Stimulated activated CD8-positive, alpha-beta memory T cell treated with anti-CD3 and anti-CD28 coated beads, Interleukin-2, amount 100 ng/mL, for 48 hours (primary cell): ENCODE measurements at places on chromosomes 2 and 18.

- DNase-seq: no peak
Observed at GRCh38 chr2:65471409-65471808, 39.0 kb upstream of the SPRED2 start.

DNA sequence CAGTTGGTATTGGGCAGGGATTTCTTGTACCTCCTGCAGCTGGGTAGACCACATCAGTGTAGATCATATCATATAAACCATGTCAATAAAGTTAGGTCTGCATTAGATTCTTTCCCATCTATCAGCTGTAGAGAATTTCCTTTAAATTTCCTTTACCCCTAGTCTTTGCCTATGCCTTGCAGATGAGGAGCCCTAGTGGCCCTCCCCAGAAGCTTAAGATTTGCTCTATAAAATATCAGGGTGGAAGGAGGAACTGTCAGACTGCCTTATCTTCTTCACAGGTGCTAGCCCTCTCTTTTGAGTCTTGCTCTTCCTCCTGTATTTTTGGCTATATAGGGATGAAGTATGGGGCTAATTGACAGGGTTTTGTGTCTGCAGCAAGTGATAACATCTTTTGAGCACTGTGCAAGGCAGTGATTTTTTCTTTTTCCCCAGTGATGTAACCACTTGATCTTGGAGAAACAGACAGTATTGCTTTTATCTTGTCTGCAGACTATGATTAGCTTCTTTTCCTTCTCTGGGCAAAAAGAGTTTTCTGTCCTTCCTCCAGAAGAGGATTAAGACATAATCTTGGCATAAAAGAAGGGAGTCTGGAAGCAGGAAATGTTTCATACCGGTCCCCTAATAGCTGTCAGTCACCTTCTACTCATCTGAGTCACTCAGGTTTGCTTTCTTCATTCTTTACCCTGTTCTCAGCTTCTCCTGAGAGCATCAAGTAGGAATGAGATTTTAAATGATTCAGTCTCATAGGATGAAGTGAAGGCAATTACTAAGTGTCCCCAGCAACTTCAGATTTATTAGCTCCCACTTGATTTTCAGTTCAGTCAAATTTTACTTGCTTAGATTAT, 286.4 kb downstream of the CDH19 start:
- no peak for DNase-seq

DNA sequence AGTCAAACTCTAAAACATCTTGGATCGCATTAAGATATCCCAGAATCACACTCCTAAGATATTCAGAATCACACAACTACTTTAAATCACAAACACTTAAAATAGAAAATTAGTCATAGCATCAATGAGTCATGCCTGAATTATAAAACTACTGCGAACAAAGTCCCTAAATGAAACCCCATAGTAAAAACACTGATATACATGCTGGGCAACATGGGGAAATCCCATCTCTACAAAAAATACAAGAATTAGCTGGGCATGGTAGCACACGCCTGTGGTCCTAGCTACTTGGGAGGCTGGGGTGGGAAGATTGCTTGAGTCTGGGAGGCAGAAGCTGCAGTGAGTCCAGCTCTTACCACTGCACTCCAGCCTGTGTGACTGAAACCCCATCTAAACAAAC, 101.7 kb downstream of the COBLL1 start:
- no peak for DNase-seq

DNA sequence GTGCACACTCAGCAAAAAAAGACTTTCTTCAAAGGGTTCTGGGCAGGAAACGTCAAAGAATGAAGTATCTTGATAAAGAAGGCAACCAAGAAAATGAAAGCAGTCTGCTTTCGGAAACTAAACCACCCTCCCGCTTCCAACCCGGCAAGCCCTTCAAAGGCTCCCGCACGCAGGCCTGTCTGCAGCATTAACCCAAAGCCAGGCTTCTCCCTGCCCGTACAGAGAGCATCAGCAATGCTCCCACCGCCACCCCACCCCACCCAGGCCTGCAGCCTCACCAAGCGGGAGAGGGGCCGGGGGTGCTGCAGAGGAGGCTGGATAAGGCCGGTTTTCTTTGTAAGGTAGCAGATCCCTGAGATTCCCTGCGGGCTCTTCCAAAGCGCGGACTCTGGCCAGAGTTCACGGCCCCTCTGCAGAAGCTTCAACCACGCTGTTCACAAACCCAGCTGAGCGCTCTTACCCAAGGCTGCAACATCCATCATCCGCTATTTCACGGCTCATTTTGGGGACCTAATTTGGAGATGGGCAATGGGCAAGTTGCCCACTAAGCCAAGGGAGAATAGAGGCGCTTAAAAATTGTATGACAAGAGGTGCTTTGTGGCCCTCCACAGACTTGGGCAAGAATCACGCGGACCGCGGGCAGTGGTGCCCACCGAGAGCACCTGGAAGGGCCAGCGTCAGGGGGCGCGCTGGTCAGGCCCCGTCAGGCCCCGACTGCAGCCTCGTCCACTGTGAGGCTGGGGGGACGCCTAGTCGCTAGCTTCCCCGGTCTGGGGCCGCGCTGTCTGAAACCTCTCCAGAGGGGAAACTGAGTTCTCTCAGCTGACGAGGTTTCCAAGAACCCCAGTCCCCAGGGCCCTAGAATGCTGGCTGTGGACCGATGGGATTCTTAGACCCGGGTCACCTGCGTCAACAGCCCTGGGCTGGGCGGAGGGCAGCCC, 225.4 kb upstream of the ID2 start:
- DNase-seq: no peak

GRCh38 chr2:104904889-104905288, 51.0 kb downstream of the POU3F3 start:
- DNase-seq: no peak

DNA sequence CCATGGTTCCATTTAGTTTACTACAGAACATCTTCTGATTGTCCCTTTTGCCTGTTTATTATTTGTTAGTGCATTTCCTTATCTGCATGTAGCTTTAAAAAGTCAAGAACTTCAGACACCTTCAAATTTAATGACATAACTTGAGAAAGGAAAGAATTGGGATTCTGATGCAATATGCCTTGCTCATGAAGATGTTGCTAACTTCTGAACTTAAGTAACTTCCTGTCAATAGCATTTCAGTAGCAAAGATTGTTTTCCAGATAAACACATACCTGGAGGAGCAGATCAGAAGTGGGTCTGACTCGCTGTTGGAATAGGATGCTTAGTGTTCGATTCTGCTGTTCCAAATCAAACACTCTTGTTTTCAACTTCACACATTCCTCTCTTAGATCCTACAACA, 190.2 kb upstream of the LYPD1 start:
- no peak for DNase-seq
